ENCODE measurements at places on chromosomes 4 and X. TPM values are rescaled to one million over a fixed set of nuclear protein-coding genes. Genes with fewer than 3 reads are reported as not detected.
A peak's percentile ranks its signal among the peaks of the same experiment; 100 is the strongest.

- H3K27ac ChIP-seq, result no peak overlapping the region
- H3K36me3 ChIP-seq, result no peaks in the 10 kb centered on the region
- H3K27me3 ChIP-seq, result no peaks in the 10 kb centered on the region
- H3K4me3 ChIP-seq, result no peak overlapping the region
Measured at GRCh38 chr4:98522062-98522461, 136.3 kb downstream of the TSPAN5 start.

DNA sequence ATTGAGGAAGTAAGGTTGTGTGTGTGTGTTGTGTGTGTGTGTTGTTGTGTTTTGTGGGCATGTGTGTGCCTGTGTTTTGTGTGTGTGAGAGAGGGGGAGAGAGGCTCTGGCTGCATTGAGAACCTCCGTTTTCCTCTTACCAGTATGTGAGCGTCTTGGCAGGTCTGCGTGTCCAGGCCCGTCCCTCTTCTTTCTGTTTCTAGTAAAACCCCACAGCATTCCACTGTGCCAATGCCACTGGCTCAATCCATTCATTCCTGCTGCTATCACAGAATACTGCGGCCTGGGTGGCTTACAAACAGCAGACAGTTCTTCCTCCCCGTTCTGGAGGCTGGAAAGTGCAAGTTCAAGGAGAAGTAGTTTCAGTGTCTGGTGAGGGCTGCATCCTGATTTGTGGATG lies 15.5 kb upstream of the HTRA3 start:
- no peak for DNase-seq
- H3K27me3 ChIP-seq, result no peaks in the 10 kb centered on the region
- no peak overlapping the region for H3K27ac ChIP-seq

GRCh38 chrX:3680459-3680858 lies 33.0 kb downstream of the PRKX start:
- H3K4me3 ChIP-seq, result no peak overlapping the region
- no peaks in the 10 kb centered on the region for H3K36me3 ChIP-seq
- no peak for DNase-seq

GRCh38 chr4:45455217-45455616 lies 668.6 kb downstream of the GABRG1 start:
- no peaks in the 10 kb centered on the region for H3K36me3 ChIP-seq
- DNase-seq, result no peak
- H3K27me3 ChIP-seq, result no peaks in the 10 kb centered on the region

GRCh38 chr4:29970626-29971025 lies 749.5 kb upstream of the PCDH7 start:
- H3K27me3 ChIP-seq, result no peaks in the 10 kb centered on the region
- no peak for DNase-seq
- H3K4me1 ChIP-seq, result no peaks in the 10 kb centered on the region
- no peak overlapping the region for H3K27ac ChIP-seq

GRCh38 chr4:3715061-3715854 lies 50.9 kb upstream of the ADRA2C start:
- no peaks in the 10 kb centered on the region for H3K36me3 ChIP-seq
- H3K4me1 ChIP-seq, result no peaks in the 10 kb centered on the region
- no peaks in the 10 kb centered on the region for H3K27me3 ChIP-seq
- no peak overlapping the region for H3K4me3 ChIP-seq

DNA sequence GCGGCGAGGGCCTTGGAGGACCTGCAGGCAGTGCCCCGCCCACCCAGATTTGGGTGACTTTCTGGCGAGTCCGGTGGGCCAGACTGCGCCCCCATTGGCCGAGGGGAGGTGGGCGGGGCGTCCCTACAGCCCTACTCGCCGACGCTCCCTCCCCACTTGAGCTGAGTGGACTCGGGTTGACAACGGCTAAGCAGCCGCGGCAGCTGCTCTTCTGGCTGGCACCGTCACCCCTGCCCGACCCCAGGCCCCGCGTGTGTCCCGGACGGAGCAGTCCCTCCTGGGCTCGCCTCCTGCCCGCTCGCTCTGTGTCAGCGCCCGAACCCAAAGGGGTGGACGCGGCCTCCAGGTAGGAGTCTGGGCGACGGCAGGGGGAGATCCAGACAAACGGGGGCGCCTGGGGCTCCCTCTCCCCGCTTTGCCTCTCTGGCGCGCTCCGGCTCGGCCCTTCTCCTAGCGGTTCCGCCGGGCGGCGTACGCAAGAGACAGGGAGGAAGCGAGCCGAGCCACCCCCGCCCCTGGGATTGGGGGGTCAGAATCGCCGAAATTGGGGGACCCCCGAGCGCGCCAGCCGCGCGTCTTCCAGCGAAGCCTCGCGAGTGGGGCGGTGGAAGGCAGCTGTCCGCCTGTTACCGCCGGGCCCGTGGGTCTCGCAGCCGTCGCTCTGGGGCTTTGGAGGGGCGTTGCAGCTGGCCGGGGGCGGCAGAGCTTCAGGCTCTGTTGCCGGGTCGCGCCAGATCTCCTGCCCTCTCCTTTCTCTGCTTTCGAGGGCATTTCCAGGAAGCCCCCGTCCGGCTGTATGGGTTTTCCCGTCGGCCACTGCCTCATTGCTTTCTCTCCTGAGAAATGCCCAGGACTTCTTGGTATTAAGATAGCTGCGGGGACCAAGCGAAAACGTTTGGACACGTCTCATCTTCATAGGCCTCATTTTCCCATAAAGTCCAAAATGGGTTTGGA lies 46.3 kb downstream of the STARD8 start:
- H3K4me1 ChIP-seq, result no peaks in the 10 kb centered on the region
- H3K27me3 ChIP-seq, result no peaks in the 10 kb centered on the region
- H3K4me3 ChIP-seq, result no peak overlapping the region
- H3K36me3 ChIP-seq, result no peaks in the 10 kb centered on the region

DNA sequence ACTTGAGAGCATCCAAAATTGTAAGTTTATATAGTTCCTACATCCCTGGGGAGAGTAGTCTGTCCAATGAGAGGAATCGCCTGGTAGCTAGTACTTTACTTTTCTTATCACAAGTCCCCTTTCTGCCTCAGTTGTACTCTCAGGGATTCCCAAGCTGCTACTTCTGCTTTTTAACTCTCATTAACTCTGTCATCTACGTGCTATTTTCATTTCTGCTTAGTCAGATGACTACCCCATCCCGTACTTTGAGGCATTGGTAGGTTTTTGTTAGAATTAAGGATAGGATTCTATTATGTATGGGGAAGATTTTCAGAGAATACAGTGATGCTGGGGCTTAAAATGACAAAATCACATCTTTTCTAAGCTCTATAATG lies 24.7 kb downstream of the RBPJ start:
- no peak overlapping the region for H3K27ac ChIP-seq
- no peak overlapping the region for H3K4me3 ChIP-seq
- no peaks in the 10 kb centered on the region for H3K27me3 ChIP-seq
- peaks cover 14% of the 10 kb centered on the region for H3K4me1 ChIP-seq
- no peaks in the 10 kb centered on the region for H3K36me3 ChIP-seq
- no peak for DNase-seq

DNA sequence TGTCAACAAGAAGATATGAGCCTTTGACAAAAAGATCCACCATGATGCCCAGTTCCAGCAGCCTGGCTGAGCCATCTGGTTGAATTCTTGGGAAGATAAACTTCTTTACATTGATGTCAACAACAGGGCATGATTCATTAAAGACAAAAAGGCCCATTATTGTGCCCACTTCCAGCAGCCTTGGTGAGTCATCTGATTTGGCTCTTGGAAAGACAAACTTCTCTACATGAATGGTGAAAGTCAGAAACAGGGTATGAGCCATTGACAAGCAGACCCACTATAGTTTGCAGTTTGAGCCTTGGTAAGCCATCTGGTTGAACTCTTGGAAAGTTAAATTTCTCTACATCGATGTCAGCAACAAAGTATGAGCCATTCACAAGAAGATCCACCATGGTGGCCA lies 4.1 kb upstream of the CSF2RA start:
- no peak overlapping the region for H3K27ac ChIP-seq
- H3K36me3 ChIP-seq, result no peaks in the 10 kb centered on the region
- no peaks in the 10 kb centered on the region for H3K27me3 ChIP-seq
- H3K4me1 ChIP-seq, result peaks cover 8% of the 10 kb centered on the region
- no peak for DNase-seq

GRCh38 chr4:89562746-89563145 lies 255.1 kb upstream of the GPRIN3 start:
- H3K27me3 ChIP-seq, result no peaks in the 10 kb centered on the region
- H3K4me1 ChIP-seq, result no peaks in the 10 kb centered on the region
- H3K36me3 ChIP-seq, result no peaks in the 10 kb centered on the region
- no peak for DNase-seq

DNA sequence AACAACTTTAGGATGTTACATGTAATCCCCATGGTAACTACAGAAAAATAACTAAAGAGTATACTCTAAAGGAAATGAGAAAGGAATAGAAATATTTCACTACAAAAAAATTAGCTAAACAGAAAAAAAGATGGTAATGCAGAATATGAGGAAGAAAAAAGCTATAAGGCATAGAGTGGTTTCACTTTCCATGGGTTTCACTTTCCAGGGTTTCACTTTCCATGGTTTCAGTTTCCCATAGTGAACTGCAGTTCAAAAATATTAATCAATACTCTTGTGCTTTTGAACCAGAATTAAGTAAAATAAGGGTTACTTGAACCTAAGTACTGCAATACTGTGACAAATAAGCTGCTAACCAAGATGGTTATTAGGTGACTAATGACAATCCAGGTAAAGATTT lies 42.0 kb downstream of the NPFFR2 start:
- H3K36me3 ChIP-seq, result no peaks in the 10 kb centered on the region
- no peaks in the 10 kb centered on the region for H3K27me3 ChIP-seq
- no peak overlapping the region for H3K4me3 ChIP-seq
- H3K27ac ChIP-seq, result no peak overlapping the region
- H3K4me1 ChIP-seq, result no peaks in the 10 kb centered on the region

- H3K27ac ChIP-seq, result no peak overlapping the region
- no peak overlapping the region for H3K4me3 ChIP-seq
- H3K27me3 ChIP-seq, result no peaks in the 10 kb centered on the region
- no peaks in the 10 kb centered on the region for H3K36me3 ChIP-seq
- H3K4me1 ChIP-seq, result no peaks in the 10 kb centered on the region
Measured at GRCh38 chr4:22688236-22688635, 4.5 kb upstream of the GBA3 start.

- peak; percentile 46 for DNase-seq
- H3K4me3 ChIP-seq, result no peak overlapping the region
- H3K27ac ChIP-seq, result no peak overlapping the region
- H3K4me1 ChIP-seq, result no peaks in the 10 kb centered on the region
Measured at GRCh38 chr4:88033309-88033708, 25.9 kb downstream of the PKD2 start.

GRCh38 chrX:154532690-154533089 lies 14.0 kb downstream of the G6PD start:
- H3K4me1 ChIP-seq, result peaks cover 3% of the 10 kb centered on the region
- no peak for DNase-seq
- H3K27ac ChIP-seq, result no peak overlapping the region
- no peaks in the 10 kb centered on the region for H3K27me3 ChIP-seq
- H3K36me3 ChIP-seq, result no peaks in the 10 kb centered on the region

DNA sequence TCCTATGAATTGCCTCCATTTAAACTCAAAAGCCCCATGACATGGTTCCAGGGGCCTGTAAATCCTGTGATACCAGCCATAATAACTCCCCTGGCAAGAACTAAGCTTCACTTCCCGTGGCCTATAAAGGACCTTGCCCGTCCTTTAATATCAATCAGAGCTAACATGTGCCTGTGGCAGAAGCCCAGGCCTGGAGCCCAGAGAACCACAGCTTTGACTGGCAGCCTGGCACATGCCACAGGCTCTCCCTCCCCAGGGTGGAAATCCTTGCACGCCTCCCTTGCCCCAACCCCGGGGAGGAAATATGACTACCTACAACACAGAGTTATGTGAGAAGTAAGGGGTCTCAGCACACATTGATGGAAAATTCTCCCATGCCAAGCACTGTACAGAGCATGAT lies 287.4 kb downstream of the RAB28 start:
- no peak overlapping the region for H3K27ac ChIP-seq
- H3K36me3 ChIP-seq, result no peaks in the 10 kb centered on the region
- no peak overlapping the region for H3K4me3 ChIP-seq
- H3K4me1 ChIP-seq, result no peaks in the 10 kb centered on the region
- no peak for DNase-seq
- no peaks in the 10 kb centered on the region for H3K27me3 ChIP-seq

DNA sequence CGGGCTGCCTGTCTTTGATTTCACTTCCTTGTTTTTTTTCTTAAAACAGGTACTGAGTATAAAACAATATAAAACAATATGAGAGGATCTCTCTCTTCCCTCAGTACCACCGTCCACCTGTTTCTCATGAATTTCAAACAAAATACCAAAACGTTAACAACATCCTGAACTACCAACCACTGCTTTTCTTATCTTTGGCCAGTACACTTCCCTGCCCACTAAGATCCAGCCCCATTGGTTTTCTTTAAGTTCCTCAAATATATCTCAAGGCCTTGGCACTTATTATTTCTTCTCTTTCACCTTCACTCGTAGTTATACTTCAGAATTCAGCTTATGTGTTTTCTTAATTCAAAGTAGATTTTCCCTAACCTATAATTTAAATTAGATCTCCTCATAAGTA lies 370.2 kb upstream of the GRIA3 start:
- no peak for DNase-seq
- no peaks in the 10 kb centered on the region for H3K36me3 ChIP-seq
- no peak overlapping the region for H3K27ac ChIP-seq
- no peak overlapping the region for H3K4me3 ChIP-seq
- H3K4me1 ChIP-seq, result no peaks in the 10 kb centered on the region
- H3K27me3 ChIP-seq, result no peaks in the 10 kb centered on the region

- H3K27me3 ChIP-seq, result no peaks in the 10 kb centered on the region
- DNase-seq, result no peak
- H3K36me3 ChIP-seq, result no peaks in the 10 kb centered on the region
Measured at GRCh38 chr4:41425650-41426049, 112.3 kb upstream of the LIMCH1 start.

DNA sequence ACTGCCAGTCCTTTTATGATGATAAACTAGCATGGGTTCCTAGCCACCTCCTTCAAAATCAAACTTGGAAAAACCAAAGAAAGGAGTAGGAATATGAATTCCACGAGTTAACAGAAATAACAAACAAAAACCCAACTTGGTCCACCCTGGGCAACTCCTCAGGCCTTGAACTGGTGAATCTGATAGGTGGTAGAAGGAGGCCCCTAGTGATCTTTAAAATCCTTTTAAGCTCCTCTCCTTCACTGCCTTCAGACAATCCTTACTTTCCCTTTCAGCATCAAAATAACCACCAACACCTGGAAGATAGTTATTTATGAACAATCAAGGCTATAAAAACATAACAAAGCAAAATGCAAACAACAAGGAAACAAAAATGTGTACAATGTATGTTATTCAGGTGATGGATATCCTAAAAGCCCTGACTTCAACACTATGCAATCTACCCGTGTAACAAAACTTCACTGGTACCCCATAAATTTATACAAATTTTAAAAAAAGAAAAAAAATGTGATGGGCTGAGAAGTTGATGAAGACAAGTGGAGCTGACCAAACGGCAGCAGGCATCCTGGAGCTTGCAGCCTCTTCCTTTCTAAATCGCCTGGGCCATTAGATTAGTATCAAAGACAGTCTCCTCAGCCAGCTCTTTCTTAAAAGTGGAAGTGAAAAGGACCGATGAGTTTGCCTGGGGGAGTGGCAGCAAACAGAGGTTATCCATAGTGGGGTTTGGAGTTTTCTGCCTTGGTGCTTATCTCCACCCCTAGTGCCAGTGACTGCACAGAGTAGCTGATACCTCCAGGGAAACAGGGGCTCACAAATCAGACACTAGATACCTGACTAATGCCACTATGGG lies 179.6 kb downstream of the TMA16 start:
- H3K27me3 ChIP-seq, result no peaks in the 10 kb centered on the region
- H3K36me3 ChIP-seq, result no peaks in the 10 kb centered on the region
- peaks cover 7% of the 10 kb centered on the region for H3K4me1 ChIP-seq
- H3K27ac ChIP-seq, result no peak overlapping the region
- H3K4me3 ChIP-seq, result no peak overlapping the region
- DNase-seq, result no peak

Gene USP17L19
- total RNA-seq, result not detected

Gene MAD2L1
- 69.8 TPM for total RNA-seq

Gene LANCL3
- total RNA-seq, result 0.49 TPM

Gene SLIT2
- total RNA-seq, result not detected

Gene ADH7
- not detected for total RNA-seq

Gene BMX
- total RNA-seq, result not detected

Gene MAGEC3
- not detected for total RNA-seq

Data from CD8-positive, alpha-beta memory T cell (primary cell).